HS-27A (cell line): ENCODE measurements at places on chromosomes 12 and 14.

DNA sequence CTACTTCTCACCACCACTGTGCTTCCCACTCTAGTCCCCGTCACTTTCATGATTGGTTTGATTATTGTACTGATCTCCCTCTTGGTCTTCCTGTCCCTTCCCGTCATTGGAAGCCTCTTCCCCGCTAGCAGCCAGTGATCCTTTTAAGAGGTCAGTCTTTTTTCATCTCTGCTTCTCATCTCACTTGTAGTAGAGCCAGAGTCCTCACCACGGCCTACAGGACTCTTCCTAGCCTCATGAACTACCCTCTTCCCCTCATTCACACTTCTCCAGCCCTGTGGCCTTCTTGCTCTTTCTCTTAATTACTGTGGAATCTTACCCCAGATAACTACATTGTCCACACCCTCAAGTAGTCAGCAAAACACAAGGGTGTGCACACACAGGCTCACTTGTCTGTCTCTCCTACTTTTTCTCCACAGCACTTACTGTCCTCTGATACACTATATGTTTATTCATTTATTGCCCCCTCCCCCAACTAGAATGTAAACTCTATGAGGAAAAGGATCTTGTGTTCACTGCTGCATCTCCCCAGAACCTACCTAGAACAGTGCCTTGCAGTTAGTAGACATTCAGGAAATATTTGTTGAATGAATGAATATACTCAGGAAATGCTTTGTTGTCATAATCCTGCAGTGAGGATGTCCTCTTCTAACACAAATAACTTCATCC is 66.3 kb downstream of the CKB start:
- DNase-seq, result no peak

GRCh38 chr12:121990692-121991603 is 30.7 kb upstream of the BCL7A start:
- no peak for DNase-seq

GRCh38 chr12:89706986-89707702 is 1.5 kb downstream of the ATP2B1 start:
- DNase-seq, result no peak

GRCh38 chr14:79118291-79118690 is 948.1 kb downstream of the NRXN3 start:
- DNase-seq, result no peak

DNA sequence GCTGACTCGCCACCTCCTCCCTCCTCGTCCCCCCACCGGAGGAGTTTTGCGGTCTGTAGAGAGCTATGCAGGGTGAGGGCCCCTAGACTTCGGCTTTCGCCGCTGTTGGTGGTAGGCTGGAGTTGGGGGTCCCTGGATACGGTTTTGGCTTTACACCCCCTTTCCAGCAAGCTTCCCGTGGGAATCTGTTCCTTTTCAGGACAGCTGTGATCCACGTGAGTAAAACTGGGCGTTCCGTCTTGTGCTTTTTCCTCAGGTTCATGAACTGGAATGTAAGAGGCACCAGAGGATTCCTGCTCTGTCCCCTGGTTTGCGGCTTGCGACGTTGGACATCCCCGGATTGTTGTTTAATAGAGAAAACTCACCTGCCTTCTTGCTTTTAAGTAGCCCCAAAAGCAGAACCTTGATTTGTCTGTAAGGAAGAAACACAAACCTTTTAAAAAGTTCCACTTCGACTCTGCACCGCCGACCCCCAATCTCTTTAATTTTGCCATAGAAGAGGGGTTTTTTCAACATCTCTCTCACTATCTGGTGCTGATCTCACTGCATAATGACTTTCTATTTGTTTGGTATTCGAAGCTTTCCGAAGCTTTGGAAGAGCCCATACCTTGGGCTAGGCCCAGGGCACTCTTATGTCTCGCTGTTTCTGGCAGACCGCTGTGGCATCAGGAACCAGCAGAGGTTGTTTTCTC is 490 bp downstream of the PRORP start:
- peak; percentile 59 for DNase-seq

- no peak for DNase-seq
Observed at GRCh38 chr12:106445053-106445452, 87.5 kb downstream of the POLR3B start.
